ENCODE measurements at places on chromosomes 3 and 15.
A peak's percentile ranks its signal among the peaks of the same experiment; 100 is the strongest.

DNA sequence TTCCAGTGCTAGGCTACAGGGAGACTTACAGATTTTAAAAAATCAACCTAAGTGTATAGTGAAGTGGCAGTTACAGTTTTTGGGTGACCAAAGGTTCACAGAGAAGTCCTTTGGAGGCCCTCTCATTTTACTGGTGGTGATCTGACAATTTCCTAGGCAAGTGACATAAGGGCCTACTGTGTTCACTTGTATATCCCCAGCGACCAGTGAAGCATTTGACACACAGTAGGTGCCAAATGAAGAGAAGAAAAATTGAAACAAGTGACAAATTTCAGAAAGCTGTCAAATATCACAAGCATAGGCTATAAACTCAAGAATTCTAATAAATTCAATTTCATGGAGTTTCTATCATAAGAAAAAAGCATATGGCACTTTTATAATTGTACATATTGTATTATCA lies 89.5 kb downstream of the RPL22L1 start:
- no peak for DNase-seq

GRCh38 chr3:136249593-136249992 lies 547 bp upstream of the PCCB start:
- no peak for DNase-seq

- DNase-seq, result peak; percentile 93
Observed at GRCh38 chr3:42502429-42503250, at the start of gene VIPR1. Gene VIPR1, plus strand, starts transcription at chr3:42502643. Its CDS starts 93 bp downstream, at chr3:42502736.

- DNase-seq, result no peak
Observed at GRCh38 chr15:56440214-56440770, 24.6 kb downstream of the MNS1 start.

- no peak for DNase-seq
Observed at GRCh38 chr3:126952983-126953660, 29.8 kb upstream of the PLXNA1 start.

DNA sequence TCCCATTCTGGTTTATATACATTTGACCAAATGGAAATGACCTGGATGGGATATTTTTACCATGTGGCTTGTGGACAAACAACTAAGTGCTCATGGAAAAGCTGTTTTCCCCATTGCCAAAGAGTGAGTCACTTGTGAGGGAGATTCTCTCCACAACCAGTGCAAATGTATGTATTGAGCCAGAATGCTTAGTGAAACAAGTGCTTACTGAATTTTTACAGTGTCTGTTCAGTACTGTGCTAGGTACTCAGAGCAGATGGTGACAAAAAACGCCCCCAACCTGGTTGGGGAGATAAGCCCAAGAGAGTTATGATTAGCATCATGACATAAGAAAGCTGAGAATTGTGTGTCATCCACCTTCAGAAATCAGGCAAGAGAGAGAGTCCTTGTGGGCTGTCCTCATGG lies 2.3 kb downstream of the CHP1 start:
- DNase-seq, result no peak

DNA sequence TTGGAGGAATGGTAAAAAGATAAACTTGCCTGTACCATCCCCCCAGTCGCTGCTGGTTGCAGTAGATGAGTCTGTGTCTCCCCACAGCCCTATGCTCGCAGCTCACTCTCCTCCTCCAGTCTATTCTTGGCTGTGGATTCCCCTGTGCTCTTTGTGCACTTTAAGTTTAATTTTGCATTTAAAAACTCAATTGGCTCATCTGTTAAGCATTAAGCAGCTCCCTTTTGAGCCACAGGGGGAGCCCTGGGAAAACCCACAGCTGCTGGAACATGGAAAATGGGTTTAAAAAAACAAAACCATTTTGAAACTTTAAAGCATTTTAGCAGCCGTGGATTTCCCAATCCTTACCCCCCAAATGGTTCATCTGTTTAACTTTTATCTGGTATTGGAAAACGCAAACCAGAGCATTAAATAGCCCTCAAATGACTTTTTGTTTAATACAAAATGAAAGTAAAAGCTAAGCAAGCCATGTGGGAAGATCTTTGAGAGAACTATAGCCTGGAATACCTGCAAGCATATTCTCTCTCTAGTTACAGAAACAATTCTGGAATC lies 536.9 kb downstream of the ZIC1 start:
- no peak for DNase-seq

DNA sequence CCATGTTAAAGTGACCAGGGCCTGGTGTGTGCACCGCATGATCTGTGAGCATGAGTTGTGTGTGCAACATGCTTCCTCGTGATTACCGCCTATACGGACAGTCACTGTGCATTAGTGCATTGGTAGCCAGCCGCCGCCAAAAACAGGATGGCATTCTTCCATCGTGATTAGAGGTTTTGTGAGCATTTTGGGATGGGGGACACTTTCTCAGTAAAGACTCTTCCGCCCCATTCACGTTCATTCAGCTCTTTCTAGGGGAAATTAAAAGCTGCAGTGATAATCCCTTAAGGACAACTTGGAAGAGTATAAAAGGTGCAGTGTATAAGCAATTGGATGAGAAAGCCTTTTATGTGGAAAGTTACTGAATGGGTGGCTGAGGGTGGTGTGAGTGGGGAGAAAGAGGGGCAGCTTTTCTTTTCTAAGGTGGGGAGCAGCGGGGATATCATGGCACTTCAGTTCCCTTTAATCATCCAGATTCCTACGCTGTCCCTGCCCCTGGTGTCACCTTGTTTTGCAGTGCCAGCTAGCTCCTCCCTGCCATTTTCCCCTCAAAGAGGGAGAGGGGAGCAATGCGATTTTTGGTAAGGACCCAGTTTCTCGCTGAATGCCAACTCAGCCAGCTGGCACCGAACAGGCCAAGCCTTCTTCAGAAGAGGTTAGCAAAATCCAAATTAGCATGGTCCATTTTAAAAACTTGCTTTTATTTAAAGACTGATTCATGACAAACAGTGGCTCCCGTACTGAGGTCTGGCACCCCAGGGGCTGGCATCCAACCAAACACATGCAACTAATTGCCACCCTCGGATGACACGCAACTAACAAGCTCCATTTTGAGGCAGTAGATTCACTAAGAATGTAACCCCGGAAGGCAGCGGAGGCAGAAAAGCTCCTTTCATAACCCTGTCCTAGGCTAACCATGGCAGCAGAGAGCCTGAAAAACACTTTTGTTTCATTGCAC lies 447.8 kb downstream of the FHIT start:
- DNase-seq, result no peak

- DNase-seq, result no peak
Observed at GRCh38 chr3:53792866-53793265, 53.4 kb downstream of the CHDH start.

GRCh38 chr3:109188741-109189140 lies 52.2 kb downstream of the C3orf85 start:
- DNase-seq, result no peak

- no peak for DNase-seq
Observed at GRCh38 chr15:60791216-60791615, 312.3 kb upstream of the ICE2 start.
